SK-N-SH (cell line): ENCODE measurements at places on chromosomes 1 and 21. TPM values are rescaled to one million over a fixed set of nuclear protein-coding genes. Genes with fewer than 3 reads are reported as not detected.

- DNase-seq: no peak
- H3K27ac ChIP-seq: no peak overlapping the region
- no peaks in the 10 kb centered on the region for H3K27me3 ChIP-seq
- H3K4me3 ChIP-seq: no peak overlapping the region
- no peaks in the 10 kb centered on the region for H3K36me3 ChIP-seq
- H3K4me1 ChIP-seq: no peaks in the 10 kb centered on the region
These were observed 37.0 kb upstream of the LRRC3 start for GRCh38 chr21:44418108-44418875.

DNA sequence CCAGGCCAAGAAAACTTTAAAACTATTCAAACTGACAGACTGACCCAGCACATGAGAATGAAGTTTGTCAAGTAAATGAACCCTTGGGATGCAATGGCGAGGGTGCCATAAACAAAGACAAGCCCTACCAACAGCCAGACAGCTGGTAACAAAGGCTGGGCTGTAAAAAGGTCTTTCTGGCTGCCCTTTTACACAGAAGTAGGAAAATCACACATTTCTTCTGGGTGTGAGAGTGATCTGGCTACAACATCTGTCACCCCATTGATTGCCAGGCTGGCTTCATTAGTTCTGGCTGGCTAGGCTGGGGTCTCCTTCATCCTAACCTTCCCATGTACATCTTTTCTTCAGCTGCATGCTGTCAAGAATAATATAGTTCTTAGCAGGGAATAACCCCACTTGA is 83.6 kb upstream of the FOXD3 start:
- no peak overlapping the region for H3K27ac ChIP-seq
- DNase-seq: no peak
- H3K4me3 ChIP-seq: no peak overlapping the region
- H3K36me3 ChIP-seq: no peaks in the 10 kb centered on the region
- no peaks in the 10 kb centered on the region for H3K4me1 ChIP-seq

DNA sequence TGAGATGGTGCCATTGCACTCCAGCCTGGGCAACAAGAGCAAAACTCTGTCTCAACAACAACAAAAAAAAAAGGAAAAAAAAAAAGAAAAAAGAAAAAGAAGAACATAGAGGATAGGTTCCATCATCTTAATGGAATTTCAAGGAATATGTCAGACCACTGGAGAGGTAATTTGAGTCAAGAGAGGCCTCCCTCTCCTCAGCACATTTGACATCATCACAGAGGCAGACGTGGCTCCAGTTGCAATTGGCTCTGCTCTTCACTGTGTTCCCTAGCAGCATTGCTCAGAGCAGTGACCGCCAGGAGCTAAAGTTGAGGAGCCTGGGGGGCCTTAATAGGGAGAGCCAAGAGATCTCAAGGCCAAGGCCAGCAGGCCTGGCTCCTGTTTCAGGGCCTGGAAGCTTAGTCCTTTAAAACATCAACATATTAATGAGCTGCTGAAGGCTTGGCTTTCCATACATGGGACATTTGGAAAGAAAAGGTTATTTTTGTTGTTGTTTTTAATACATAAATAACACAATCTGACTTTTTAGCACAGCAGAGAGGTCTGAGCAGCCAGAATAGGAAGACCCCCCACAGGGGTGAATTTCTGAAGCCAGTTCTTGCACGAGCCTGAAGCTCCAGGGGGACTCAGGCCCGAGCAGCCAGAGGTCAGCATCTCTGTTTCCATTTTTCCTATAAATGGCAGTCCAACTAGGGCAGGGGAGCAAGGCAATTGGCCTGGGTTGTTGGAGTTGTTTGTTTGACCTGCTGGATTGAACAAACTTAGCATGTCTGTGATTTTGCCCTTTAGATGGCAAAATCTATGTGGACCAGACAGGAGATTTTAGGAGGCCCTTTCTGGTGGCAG is 118.3 kb upstream of the FGGY start:
- no peak for DNase-seq
- no peak overlapping the region for H3K4me3 ChIP-seq
- H3K27ac ChIP-seq: no peak overlapping the region

DNA sequence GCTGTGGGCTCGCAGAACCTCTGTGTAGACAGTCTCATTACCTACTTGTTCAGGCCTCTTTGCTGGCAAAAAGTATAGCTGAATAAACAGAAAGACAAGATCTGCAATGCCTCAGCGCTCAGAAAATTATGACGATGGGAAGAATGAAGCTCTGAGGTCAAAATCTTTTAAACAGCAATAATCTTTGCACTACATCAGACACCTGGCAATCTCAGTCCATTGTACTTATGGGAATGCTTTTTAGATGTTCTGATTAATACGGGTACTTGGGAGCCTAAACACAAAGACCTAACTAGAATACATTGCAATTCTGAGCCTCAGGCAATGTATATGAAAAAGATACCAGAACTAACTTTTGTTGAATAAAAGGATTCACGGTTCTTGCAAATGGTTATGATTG is 410.7 kb downstream of the SMYD3 start:
- H3K27me3 ChIP-seq: no peaks in the 10 kb centered on the region
- no peak overlapping the region for H3K27ac ChIP-seq
- no peaks in the 10 kb centered on the region for H3K4me1 ChIP-seq

- no peak for DNase-seq
- H3K4me3 ChIP-seq: no peak overlapping the region
- no peaks in the 10 kb centered on the region for H3K4me1 ChIP-seq
- no peak overlapping the region for H3K27ac ChIP-seq
These were observed 59.1 kb upstream of the GJA8 start for GRCh38 chr1:147843486-147843885.

DNA sequence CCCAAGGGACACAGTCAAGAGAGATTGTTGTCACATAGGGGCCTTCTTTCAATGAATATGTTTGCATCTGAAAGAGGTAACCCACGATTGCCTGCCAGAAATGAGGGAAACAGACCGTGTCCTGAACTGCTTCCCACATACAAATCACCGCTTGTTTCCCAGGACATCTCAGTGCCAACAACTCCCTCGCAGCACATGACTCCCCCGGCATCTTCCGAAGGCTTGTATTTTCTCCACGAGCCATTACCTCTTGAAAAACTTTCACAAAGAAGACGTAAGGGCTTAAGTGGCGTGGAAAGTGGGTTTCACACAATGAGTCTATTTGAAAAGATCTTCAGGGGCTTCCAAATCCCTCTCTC is 31.6 kb upstream of the PDE9A start:
- H3K4me3 ChIP-seq: no peak overlapping the region
- H3K27me3 ChIP-seq: no peaks in the 10 kb centered on the region
- H3K4me1 ChIP-seq: no peaks in the 10 kb centered on the region
- H3K36me3 ChIP-seq: no peaks in the 10 kb centered on the region
- no peak overlapping the region for H3K27ac ChIP-seq
- DNase-seq: no peak

GRCh38 chr1:40829631-40830245 is 32.4 kb downstream of the CITED4 start:
- no peak overlapping the region for H3K27ac ChIP-seq
- DNase-seq: no peak
- no peaks in the 10 kb centered on the region for H3K27me3 ChIP-seq
- H3K4me1 ChIP-seq: peaks cover 11% of the 10 kb centered on the region; the same call in 1 of the 2 replicates
- H3K36me3 ChIP-seq: no peaks in the 10 kb centered on the region
- H3K4me3 ChIP-seq: no peak overlapping the region

- H3K36me3 ChIP-seq: no peaks in the 10 kb centered on the region
- no peak for DNase-seq
- H3K4me1 ChIP-seq: peaks cover 11% of the 10 kb centered on the region; the same call in 1 of the 2 replicates
- H3K27me3 ChIP-seq: no peaks in the 10 kb centered on the region
These were observed 74.5 kb downstream of the ITPKB start for GRCh38 chr1:226664413-226665101.

DNA sequence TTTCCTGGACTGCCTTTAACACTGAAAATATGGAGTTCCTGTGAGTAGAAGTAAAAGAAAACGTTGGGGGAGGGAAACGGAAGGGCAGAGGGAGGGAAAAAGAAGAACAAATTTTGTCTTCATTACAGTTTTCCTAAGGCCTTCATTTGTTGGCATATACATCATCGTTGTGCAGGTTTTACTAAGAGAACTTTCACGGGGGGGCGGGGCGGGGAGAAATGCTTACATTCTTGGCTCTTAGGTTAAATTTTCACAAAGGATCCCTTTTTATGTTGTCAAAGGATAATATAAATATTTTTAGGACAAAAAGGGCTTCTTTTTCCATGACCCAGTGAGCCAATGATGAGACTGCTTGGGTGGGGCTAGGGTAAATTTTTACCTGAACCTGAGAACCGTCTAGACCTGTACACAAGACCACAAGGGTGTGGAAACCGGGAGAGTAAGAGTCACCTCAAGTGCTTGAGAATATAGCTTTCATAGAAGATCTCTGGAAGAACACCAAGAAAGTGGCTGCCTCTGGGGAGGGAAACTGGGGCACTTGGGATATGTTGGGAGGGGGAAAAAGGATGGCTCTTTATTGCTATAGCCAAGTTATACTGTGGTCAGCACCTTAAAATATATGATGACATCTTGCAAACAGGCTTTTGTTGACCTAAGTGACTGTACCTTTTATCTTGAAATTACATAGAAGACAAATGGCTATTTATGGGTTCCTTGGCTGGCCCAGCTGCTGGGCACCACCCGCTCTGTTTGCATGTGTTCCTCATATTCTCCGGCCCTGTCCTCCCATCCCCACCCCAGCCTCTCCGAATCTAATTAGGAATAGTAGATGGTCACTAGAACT is 2.0 kb upstream of the UTP25 start:
- H3K36me3 ChIP-seq: peaks cover 7% of the 10 kb centered on the region
- H3K4me3 ChIP-seq: no peak overlapping the region
- no peak overlapping the region for H3K27ac ChIP-seq
- no peaks in the 10 kb centered on the region for H3K27me3 ChIP-seq
- H3K4me1 ChIP-seq: peaks cover 6% of the 10 kb centered on the region

DNA sequence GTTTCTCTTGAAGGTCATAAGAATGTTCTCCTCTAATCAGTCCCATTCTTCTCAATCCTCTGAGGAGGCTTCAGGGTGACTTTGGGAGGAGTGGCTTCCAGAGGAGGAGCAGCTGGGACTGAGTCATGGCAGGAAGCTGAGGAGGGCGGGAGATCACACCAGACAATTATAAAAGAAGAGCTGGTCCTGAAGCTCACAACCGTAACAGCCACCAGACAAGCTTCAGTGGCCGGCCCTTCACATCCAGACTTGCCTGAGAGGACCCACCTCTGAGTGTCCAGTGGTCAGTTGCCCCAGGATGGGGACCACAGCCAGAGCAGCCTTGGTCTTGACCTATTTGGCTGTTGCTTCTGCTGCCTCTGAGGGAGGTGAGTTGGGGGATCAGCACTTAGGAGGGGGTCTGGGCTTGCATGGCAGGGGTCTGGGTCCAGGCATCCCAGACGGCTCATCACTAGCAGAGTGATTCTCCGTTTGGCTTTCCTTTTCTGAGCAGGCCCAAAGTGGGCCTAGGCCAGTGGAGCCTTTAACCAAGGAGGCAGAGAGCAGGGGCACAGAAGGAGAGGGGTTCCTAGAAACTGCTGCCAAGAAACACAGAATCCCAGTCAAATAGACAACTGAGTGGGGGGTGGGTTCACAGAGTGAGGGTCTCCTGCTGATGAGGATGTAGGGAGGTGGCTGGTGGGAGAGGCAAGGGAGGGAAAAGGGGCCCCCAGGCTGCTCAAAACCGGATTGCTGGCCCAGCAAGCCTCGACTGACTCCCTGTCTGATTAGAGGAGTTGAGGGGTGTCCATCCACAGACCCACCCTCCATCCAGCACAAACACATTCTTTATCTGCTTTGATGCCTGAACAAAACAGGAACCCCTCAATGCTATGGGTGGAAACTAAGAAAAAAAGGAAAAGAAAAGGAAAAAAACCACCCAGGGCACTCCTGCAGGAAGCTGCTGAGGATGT is at the start of gene ECM1:
Gene ECM1 (plus strand): TSS at position 198 of the 953 bp plus-strand sequence. CDS start 101 bp downstream, at position 299.
- H3K4me3 ChIP-seq: peak within 1 kb of the TSS; percentile 7; the same call in 1 of the 2 replicates
- H3K27me3 ChIP-seq: no peaks in the 10 kb centered on the region
- no peak for DNase-seq
- peak within 1 kb of the TSS; percentile 63 for H3K27ac ChIP-seq

GRCh38 chr1:109383087-109383779 is 14.5 kb downstream of the SORT1 start:
- no peaks in the 10 kb centered on the region for H3K36me3 ChIP-seq
- DNase-seq: no peak
- H3K4me3 ChIP-seq: no peak overlapping the region
- no peak overlapping the region; the same call in 1 of the 2 replicates for H3K27ac ChIP-seq

- no peak overlapping the region for H3K4me3 ChIP-seq
- no peaks in the 10 kb centered on the region for H3K4me1 ChIP-seq
- no peak overlapping the region for H3K27ac ChIP-seq
- no peaks in the 10 kb centered on the region for H3K36me3 ChIP-seq
- DNase-seq: no peak
- no peaks in the 10 kb centered on the region for H3K27me3 ChIP-seq
These were observed 20.8 kb downstream of the LRRC52 start for GRCh38 chr1:165564561-165564960.

DNA sequence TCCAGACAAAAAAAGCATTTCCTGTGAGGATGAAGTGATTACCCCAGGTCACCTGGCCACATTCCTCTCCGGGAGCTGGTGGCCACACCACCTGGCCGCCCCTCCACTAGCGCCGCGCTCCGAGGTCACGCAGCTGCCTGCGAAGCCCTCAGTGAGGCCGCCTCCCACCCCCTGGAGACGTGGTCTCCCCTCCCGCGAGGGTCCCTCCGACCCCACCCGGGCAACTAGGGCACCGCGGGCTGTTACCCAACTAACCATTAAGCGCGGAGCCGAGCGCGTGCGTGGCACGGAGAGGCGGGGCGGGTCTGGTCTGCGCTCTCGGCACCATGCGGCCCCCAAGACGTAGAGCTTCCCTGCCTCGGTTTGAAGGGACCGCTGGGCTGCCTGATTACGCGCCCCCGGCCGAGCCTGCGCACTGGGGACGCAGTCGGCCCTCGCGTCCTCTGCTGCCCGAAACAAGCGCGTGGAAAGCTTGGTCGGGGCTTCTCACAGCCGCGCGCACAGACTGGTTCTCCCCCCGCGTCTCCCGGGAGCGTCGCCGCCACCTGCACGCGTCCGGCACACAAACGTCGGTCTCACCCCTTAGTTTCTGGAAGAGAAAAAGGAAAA is 106.5 kb downstream of the SLC16A1 start:
- H3K36me3 ChIP-seq: no peaks in the 10 kb centered on the region
- no peak overlapping the region for H3K27ac ChIP-seq
- no peaks in the 10 kb centered on the region for H3K27me3 ChIP-seq
- peaks cover 5% of the 10 kb centered on the region; the same call in 1 of the 2 replicates for H3K4me1 ChIP-seq

- no peaks in the 10 kb centered on the region for H3K27me3 ChIP-seq
- H3K36me3 ChIP-seq: peaks cover 21% of the 10 kb centered on the region
- no peak overlapping the region for H3K4me3 ChIP-seq
- no peak overlapping the region for H3K27ac ChIP-seq
- no peak for DNase-seq
- peaks cover 4% of the 10 kb centered on the region; the same call in 1 of the 2 replicates for H3K4me1 ChIP-seq
These were observed 6.7 kb upstream of the GPR25 start for GRCh38 chr1:200866116-200866515.

GRCh38 chr21:36141513-36141925 is 6.6 kb downstream of the CBR3 start:
- H3K27ac ChIP-seq: no peak overlapping the region
- no peak overlapping the region; the same call in 1 of the 2 replicates for H3K4me3 ChIP-seq

Gene KCNE2
- polyA plus RNA-seq: 0.05 TPM in 1 of 2 replicates, not detected in the other

Gene TMEM52
- polyA plus RNA-seq: 3.8 and 4.8 TPM in 2 replicates

Gene IRF6
- polyA plus RNA-seq: 0.94 and 1.6 TPM in 2 replicates

Gene CCDC27
- polyA plus RNA-seq: not detected in 2 replicates

Gene MROH7
- 0.51 and 0.52 TPM in 2 replicates for polyA plus RNA-seq

Gene TTC22
- not detected in 2 replicates for polyA plus RNA-seq

Gene AGL
- polyA plus RNA-seq: 1.5 and 2.2 TPM in 2 replicates
